ENCODE measurements at places on chromosomes 16 and 17.

DNA sequence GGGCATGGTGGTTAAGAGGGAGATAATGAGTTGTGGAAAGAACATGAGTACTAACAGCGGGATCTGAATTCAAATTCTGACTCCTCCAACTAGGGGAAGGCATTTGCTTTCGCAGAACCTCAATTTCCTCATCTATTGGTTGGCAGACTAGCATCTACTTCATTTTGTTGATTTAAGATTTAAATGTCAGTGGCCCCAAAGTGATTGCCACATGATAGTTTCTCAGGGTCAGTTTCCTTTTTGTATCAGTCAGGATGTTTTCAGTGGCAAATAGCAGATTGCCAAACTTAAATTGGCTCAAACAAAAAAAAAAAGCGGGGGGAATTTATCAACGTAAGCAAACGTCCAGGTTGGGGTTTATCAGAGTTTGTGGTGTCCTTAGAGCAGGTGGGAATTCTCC lies 25.1 kb upstream of the NOS2 start:
- no peak for DNase-seq

GRCh38 chr17:58436245-58436644 lies 18.9 kb upstream of the RNF43 start:
- no peak for DNase-seq

GRCh38 chr17:21025451-21025850 lies 17.4 kb downstream of the USP22 start:
- no peak for DNase-seq

DNA sequence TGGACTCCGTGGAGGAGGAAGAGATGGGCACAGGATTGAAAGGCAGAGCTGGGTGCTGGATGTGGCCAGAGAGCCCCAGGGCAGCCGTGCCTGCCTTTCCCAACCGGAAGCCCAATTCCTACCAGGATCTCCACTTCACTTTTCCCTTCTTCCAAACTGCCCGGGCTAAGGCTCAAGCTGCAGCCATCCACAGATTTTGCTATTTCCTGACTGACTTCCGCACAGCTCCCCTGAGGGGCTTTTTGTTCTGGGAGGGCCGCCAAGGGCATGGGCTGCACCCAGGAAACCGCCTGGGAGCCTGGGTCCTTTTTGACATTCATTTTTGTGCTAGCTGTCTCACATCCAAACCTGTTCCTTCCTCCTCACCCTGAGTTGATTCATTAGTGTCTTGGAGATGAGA lies 4.2 kb downstream of the SHISA6 start:
- no peak for DNase-seq

GRCh38 chr16:19876501-19877059 lies 8.1 kb downstream of the GPRC5B start:
- no peak for DNase-seq

- no peak for DNase-seq
Observed at GRCh38 chr17:32917081-32917480, 10.9 kb upstream of the TMEM98 start.

DNA sequence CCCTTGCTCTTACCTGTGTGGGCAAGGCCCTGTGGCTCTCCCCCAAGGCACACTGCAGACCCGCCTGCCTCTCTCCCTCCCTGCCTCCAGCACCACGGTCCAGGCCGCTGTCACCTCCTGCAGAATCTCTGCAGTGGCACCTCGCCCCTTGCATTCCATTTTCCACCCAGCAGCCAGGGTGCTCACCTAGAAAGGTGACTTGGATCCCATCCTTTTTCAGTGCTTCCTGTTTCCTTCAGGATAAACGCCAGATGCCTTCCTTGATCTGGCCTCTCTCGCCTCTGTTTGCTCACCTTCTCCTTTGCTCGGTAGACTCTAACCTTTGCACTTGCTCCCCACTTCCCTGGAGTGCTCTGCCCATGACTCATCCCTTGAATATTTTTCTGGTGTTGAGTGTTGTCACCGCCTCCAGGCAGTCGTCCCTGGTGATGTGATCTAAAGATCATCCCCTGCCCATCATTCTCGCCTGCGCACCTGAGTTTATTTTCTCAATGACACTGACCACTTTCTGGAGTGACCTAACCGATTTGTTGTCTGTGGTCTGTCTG lies 79.2 kb upstream of the LGALS9 start:
- DNase-seq = no peak

- DNase-seq = no peak
Observed at GRCh38 chr16:77723108-77723514, 797 bp downstream of the NUDT7 start.

- no peak for DNase-seq
Observed at GRCh38 chr17:1529863-1530262, 13.5 kb upstream of the INPP5K start.

- no peak for DNase-seq
Observed at GRCh38 chr16:57166451-57166850, 19.4 kb downstream of the PSME3IP1 start.

DNA sequence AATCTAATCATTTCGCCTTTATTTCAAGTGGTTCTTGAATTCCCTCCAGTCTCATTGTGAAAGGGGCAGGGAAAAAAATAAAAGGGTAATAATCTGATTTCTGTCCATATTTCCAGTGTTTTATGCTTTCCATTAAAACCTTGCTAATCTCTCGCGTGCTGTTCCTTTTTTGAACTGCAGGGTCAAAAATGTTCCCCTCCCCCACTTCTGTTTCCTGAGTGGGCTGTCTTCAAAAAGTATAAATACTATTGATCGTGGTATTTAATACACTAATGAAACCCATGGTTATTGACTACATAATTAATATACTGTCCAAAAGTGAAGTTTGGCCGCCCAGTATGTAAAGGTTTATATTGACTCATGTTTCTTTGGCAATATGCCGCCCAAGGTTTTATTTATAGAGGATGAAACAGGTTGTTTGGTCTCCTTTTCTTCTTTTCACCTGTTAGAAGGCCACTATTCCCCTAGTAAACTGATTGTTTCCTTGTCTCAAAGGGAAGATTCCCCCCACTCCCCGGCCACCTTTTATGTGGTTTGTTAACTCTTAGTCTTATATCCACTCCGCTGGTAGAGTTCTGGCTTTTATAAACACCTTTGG lies 69.7 kb downstream of the RPA1 start:
- no peak for DNase-seq

- DNase-seq = no peak
Observed at GRCh38 chr16:57405097-57405496, 530 bp downstream of the CCL17 start.

DNA sequence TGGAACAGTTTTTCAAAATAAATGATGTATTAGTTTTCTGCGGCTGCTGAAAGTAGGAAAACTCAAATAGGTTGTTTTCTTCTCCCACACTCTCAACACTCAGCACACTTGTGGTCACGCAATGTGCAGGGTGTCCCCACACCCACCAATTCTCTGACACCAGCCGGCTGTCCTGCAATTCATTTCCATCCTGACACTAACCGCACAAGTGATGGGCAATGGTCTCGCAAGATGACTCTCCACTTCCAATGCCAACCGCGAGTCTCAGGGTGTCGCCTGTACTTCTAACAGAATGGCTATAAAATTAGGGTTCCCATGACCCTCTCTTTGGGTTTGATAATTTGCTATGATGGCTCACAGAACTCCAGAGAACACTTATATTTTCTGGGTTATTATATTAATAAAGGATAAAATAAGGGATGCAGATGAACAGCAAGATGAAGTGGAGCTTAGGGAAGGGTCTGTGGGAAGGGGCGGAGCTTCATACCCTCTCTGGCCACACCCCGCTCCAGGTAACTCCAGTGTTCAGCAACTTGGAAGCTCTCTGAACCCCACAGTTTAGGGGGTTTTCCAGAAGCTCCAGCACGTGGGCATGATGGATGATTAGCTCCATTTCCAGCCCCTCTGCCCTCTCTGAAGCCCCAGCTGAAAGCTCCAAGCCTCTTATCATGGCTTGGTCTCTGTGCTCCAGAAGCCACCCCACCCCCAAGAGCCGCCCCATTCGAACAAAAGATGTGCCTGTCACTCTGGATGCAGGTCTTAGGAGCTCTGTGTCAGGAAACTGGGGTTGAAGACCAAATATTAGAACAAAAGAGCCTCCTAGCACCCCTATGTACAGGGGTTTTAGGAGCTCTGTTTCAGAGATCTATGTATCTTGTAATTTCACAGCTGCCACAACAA lies 19.8 kb downstream of the TAF1C start:
- DNase-seq = no peak

- DNase-seq = no peak
Observed at GRCh38 chr17:49287481-49287880, 56.9 kb upstream of the PHOSPHO1 start.

DNA sequence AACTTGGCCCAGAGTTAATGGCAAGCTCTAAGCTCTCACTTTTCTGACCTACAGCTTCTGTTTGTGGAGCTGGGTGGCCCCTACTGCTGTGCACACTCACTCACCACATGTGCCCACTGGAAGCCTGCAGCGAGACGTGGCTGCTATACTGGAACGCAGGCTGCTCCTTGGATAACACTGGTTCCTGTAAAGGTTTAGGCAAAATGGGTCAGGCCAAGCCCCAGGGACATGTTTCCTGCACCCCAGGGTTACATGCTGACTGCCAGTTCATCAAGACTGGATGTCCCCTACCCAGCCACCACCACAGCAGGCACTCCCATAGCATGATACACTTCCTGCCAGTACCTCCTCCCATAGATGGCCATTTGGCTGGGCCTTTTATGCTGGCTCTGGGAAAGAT lies 8.3 kb downstream of the POLDIP2 start:
- DNase-seq = no peak

DNA sequence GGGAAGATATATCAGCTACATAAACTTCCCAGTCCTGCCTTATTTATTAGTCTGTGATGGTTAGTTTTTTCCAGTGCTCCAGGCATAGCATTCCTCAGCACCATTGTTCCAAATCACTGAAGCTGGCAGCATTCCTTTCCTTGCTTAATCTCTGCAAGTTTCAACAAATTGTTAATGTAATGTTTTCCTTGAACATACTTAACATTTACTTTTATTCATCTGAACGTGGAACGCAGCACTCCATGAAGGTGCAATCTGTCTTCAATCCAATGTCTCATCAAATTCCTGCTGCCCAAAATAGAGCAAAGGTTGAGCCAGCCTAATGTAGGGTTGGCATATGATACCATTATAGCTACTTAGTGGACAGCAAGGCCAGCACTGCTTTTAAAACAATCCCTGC lies 441.1 kb upstream of the RBFOX1 start:
- no peak for DNase-seq

- DNase-seq = peak; percentile 65
Observed at GRCh38 chr17:12789481-12790248, at the start of gene ARHGAP44. Gene ARHGAP44, plus strand, starts transcription at chr17:12789498. Its CDS starts 341 bp downstream, at chr17:12789839.

GRCh38 chr17:12422651-12423050 lies 243.0 kb upstream of the MYOCD start:
- no peak for DNase-seq

GRCh38 chr16:7083096-7083495 lies 249.5 kb upstream of the RBFOX1 start:
- no peak for DNase-seq

- DNase-seq = no peak
Observed at GRCh38 chr16:12434567-12434966, 369.1 kb downstream of the CPPED1 start.

DNA sequence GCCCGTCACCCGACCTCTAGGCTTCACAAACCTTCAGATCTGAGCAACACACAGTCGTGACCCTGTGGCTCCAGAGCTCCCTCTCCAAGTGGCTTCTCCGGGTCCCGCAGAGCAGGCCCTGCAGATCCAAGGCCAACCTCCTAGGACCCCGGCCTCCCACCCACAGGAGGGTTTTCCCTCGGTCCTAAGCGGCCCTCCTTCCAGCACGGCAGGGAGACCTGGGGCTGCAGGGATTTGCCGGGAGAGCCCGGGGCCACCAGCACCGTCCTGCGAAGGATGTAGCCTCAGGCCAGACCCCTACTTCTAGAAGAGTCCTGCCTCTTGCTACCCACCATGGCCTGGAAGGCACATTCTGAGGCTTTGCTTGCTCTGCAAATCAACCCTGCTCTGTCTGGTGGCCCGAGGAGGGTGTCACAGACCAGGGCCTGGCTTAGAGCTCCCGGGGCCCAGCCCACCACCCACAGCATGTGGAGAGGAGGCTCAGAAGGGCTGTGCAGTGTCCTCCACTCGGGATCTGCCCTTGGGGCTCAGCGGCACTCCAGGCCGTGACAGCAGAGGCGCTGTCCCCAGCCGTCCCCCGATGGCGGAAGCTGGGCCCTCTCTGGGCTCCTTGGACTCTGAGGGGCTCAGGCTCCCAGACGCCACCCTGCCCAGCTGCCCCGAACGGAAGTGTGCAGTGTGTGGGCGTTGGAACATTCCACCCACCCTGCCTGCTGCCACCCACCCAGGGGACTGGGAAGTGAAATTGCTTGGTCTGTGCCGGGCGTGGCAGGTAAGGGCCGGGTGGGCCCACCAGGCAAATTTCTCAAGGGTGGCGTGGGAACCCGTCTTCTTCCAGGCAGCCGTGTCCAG lies 28.8 kb upstream of the ACSF3 start:
- no peak for DNase-seq

DNA sequence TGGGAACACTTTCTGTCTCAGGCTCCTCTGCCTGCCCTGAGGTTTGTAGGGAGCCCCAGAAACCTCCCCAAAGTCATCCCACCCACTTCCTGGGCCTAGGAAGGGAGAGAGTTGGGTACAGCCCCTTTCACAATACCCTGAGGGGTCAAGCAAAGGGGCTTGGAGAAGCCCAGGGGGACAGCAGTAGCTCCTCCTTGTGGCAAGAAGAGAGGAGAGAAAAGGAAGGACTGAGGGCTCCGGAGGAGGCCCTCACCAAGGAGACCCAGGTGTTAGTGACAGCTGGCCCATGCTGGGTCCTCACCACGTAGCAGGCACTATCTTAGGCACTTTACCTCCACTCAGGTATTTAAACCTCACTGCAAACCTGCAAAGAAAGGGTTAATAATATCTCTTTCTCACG lies 112.8 kb downstream of the IRX5 start:
- no peak for DNase-seq

- peak; percentile 89 for DNase-seq
Observed at GRCh38 chr17:28854457-28855335, at the start of gene ERAL1. Gene ERAL1, plus strand, starts transcription at chr17:28855016. Its CDS starts 19 bp downstream, at chr17:28855035.

DNA sequence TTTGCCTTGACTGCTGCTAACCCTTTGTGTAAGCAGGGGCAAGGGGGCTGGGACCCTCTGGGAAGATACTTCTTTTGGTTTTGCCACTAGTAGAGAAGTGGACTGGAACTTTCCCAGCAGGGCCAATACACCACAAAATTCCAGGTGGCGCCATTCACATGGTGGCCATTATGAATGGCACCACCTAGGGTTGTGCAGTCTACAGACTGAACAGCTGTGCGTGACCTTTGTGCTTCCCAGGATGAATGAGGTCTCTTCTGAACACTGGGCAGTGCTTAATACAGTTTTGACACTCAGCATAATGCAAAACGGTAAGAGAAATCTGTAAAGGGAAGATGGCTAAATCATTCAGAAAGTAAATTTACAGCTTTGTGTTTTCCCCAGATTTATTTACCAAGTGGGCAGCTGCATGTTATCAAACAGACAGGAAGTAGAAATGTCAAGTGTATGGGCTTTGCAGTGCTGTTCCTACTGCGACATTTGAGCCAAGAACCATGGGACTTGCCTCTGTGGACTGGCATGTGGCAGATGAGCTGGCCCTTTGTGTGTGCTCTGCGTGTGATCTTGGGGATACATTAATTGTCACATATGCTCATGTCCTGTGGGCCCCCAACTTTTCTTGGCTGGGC lies 9.2 kb downstream of the SYT17 start:
- DNase-seq = no peak

- no peak for DNase-seq
Observed at GRCh38 chr17:28493460-28493859, 12.7 kb upstream of the FOXN1 start.

GRCh38 chr16:53666786-53667415 lies 36.8 kb downstream of the RPGRIP1L start:
- DNase-seq = no peak

- DNase-seq = no peak
Observed at GRCh38 chr16:62829607-62830006, 793.4 kb upstream of the CDH8 start.
